ENCODE measurements at places on chromosomes 7 and 10. TPM values are rescaled to one million over a fixed set of nuclear protein-coding genes. Genes with fewer than 3 reads are reported as not detected.

The ARHGEF35 gene
- polyA plus RNA-seq, result not detected

The RPEL1 gene
- polyA plus RNA-seq, result not detected

The PCLO gene
- not detected for polyA plus RNA-seq

The TMEM140 gene
- not detected for polyA plus RNA-seq

The FFAR4 gene
- not detected for polyA plus RNA-seq

The THSD7A gene
- not detected for polyA plus RNA-seq

The CH25H gene
- polyA plus RNA-seq, result not detected

The LBX1 gene
- not detected for polyA plus RNA-seq

The SPAM1 gene
- polyA plus RNA-seq, result not detected

GRCh38 chr7:24026351-24026750 lies 257.6 kb upstream of the NPY start:
- H3K4me3 ChIP-seq, result no peak overlapping the region
- no peak overlapping the region for H3K27ac ChIP-seq
- no peaks in the 10 kb centered on the region for H3K4me1 ChIP-seq

GRCh38 chr7:107579885-107580715 lies at the start of gene BCAP29:
BCAP29 (plus strand) TSS chr7:107580246; CDS start chr7:107580773, 527 bp downstream.
- peaks cover 41% of the 10 kb centered on the region for H3K36me3 ChIP-seq
- H3K4me1 ChIP-seq, result peaks cover 6% of the 10 kb centered on the region
- no peaks in the 10 kb centered on the region for H3K27me3 ChIP-seq
- DNase-seq, result peak; percentile 95

DNA sequence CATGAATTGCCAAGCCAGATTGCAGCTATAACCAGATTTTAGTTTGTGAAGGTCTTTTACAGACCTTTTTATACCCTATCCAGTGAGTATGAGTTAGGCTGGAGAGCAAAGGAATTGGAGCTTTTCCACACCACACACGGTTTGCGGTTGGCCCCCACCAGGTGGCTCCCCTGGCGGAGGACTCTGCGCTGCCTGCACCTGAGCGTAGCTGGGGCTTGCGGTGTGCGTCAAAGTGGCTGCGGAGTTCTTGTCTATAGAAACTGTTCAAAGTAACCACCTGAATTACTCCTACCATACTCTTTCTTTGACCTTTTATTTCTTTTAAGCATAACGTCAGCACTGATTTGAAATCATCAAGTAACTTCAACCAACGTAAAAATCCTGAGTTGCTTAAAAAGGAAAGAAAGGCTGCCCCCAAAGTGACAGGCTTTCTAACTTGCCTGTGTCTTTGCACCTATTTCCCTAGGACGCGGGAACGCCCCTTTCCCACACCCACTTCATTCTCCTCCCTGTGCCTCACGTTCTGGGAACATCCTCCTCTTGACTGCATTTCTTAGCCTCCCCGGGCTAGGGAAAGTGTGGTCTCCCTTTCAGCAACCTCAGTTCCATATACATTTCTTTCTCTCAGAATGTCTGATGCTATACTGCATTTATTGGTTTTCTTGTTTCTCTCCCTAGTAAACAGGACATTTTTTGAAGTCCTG lies 47.6 kb upstream of the TMEM72 start:
- no peaks in the 10 kb centered on the region for H3K36me3 ChIP-seq
- H3K4me3 ChIP-seq, result no peak overlapping the region
- H3K4me1 ChIP-seq, result no peaks in the 10 kb centered on the region
- peaks cover 3% of the 10 kb centered on the region for H3K27me3 ChIP-seq
- DNase-seq, result no peak
- H3K27ac ChIP-seq, result no peak overlapping the region

GRCh38 chr7:151740081-151740851 lies 136.6 kb downstream of the PRKAG2 start:
- H3K27me3 ChIP-seq, result peaks cover 48% of the 10 kb centered on the region
- no peak overlapping the region for H3K27ac ChIP-seq
- no peaks in the 10 kb centered on the region for H3K4me1 ChIP-seq
- H3K4me3 ChIP-seq, result no peak overlapping the region
- no peaks in the 10 kb centered on the region for H3K36me3 ChIP-seq

GRCh38 chr7:147811923-147812322 lies 778.6 kb upstream of the C7orf33 start:
- no peaks in the 10 kb centered on the region for H3K4me1 ChIP-seq
- no peak overlapping the region for H3K4me3 ChIP-seq
- H3K27me3 ChIP-seq, result no peaks in the 10 kb centered on the region
- no peaks in the 10 kb centered on the region for H3K36me3 ChIP-seq
- no peak overlapping the region for H3K27ac ChIP-seq

DNA sequence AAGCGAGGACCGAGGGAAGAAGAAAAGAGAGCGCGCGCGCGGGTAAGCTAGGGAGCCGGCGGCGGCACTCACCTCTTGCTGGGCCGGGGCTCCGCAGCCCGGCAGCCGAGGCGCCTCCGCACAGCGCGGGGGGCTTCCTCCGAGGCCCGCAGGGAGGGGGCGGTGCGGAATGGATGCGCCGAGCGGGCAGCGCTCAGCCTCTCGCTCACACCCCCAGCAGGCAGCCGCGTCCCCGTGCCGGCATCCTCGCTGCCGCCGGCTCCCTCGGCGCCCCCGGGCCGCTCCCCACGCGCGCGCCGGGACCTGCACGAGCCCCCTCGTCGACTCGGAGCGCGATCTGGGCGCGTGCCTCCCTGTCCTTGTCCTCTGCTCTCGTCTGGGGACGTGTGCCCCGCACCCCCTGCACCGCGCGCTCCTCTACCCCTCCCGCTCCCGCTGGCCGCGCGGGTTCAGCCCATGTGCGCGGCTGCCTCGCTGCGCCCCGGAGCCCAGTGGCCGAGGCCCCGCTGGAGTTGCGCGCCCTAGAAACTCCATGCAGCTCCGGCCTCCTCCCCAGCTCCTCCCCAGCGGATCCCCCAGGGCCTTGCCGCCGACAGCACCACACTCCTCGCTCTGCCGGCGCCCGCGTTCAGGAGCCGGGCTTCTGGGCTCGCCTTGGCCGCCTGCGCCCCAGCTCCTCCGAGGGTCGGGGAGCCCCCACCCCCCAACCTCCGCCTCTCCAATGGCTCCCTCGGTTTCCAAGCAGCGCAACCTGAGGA lies 75.3 kb downstream of the CALN1 start:
- peaks cover 22% of the 10 kb centered on the region for H3K4me1 ChIP-seq
- no peak overlapping the region for H3K27ac ChIP-seq
- no peak overlapping the region for H3K4me3 ChIP-seq
- no peaks in the 10 kb centered on the region for H3K36me3 ChIP-seq

GRCh38 chr7:158428837-158429753 lies 158.5 kb downstream of the PTPRN2 start:
- no peaks in the 10 kb centered on the region for H3K36me3 ChIP-seq
- no peak overlapping the region for H3K27ac ChIP-seq

- peaks cover 43% of the 10 kb centered on the region for H3K36me3 ChIP-seq
- no peak overlapping the region for H3K4me3 ChIP-seq
- peaks cover 12% of the 10 kb centered on the region for H3K4me1 ChIP-seq
- H3K27me3 ChIP-seq, result no peaks in the 10 kb centered on the region
- DNase-seq, result no peak
Observed at GRCh38 chr10:109887243-109887642, 36.1 kb downstream of the XPNPEP1 start.

- H3K4me3 ChIP-seq, result no peak overlapping the region
- H3K27ac ChIP-seq, result no peak overlapping the region
- no peaks in the 10 kb centered on the region for H3K36me3 ChIP-seq
Observed at GRCh38 chr10:71343392-71343773, 24.3 kb downstream of the SLC29A3 start.

- no peaks in the 10 kb centered on the region for H3K4me1 ChIP-seq
- peaks cover 14% of the 10 kb centered on the region for H3K27me3 ChIP-seq
- no peak overlapping the region for H3K27ac ChIP-seq
- DNase-seq, result no peak
Observed at GRCh38 chr7:107860279-107860961, 30.6 kb upstream of the DLD start.

GRCh38 chr7:2655870-2656614 lies 24.3 kb downstream of the TTYH3 start:
- peaks cover 4% of the 10 kb centered on the region for H3K4me1 ChIP-seq
- DNase-seq, result no peak
- no peaks in the 10 kb centered on the region for H3K36me3 ChIP-seq
- no peak overlapping the region for H3K4me3 ChIP-seq
- H3K27ac ChIP-seq, result no peak overlapping the region
- H3K27me3 ChIP-seq, result peaks cover 23% of the 10 kb centered on the region

DNA sequence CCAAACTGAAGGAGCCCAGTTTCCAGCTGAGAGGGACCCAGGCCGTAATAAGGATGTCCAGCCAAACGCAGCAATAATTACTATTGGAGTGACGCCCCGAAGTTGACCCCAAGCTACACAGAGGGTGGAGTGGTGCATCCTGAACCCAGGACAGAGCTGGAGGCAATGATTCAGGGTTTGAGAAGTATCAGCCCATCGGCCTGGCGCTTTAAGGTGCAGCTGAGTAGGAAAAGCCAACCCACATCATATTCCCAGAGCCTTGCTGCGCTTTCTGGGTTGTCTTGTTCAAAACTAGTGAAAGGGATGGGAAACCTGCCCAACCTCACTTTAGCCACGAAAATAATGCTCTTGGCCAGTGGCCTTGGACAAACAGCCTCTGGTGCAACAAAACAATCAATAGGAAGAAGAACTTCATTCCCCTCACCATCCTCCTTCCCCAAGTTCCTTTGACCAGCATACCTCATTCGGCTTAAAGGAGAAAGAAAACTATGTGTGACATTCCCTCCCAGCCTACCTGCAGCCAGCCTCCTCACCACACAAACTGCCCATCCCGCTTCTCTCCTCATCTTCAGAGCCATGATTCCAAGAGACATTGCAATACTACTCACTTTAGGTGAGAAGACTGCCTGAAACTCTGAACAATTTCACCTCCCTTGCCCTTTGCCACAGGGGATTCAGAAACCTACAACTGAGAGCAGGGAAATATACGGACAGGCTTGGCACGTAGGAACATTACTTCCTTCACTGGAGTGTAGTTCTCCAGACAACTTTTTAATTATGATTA lies 217.2 kb upstream of the MKLN1 start:
- peak overlapping the region; percentile 41 for H3K4me3 ChIP-seq
- peaks cover 3% of the 10 kb centered on the region for H3K27me3 ChIP-seq
- H3K4me1 ChIP-seq, result peaks cover 35% of the 10 kb centered on the region
- DNase-seq, result peak; percentile 55
- H3K27ac ChIP-seq, result peak overlapping the region; percentile 84
- no peaks in the 10 kb centered on the region for H3K36me3 ChIP-seq

DNA sequence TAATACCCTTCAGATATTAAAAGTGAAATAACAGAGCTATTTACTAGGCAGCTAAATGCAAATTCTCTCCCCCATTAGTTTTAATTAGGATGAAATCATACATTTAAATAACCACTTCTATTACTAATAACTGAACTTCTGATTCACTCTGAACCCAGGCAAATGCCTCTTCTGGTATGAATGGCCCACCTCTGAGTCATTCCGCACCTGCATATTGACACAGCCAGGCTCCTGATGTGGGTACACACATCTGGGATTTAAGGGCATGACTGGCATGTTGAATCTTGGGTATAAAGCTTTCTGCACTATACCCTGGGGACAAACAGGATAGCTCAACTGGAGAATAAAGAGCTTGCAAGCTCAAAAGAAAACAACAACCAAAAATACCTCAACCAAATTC lies 140.9 kb downstream of the AUTS2 start:
- no peaks in the 10 kb centered on the region for H3K4me1 ChIP-seq
- H3K36me3 ChIP-seq, result no peaks in the 10 kb centered on the region
- H3K4me3 ChIP-seq, result no peak overlapping the region
- no peaks in the 10 kb centered on the region for H3K27me3 ChIP-seq
- DNase-seq, result no peak
